ENCODE measurements at places on chromosomes 4 and X. TPM values are rescaled to one million over a fixed set of nuclear protein-coding genes. Genes with fewer than 3 reads are reported as not detected.

Gene UCHL1
- total RNA-seq = 407 TPM

Gene ADH1B
- total RNA-seq = not detected

Gene C4orf51
- total RNA-seq = 0.07 TPM

Gene EBP
- 142 TPM for total RNA-seq

Gene TRIM61
- not detected for total RNA-seq

Gene EGFL6
- total RNA-seq = not detected

Gene GRPEL1
- 55.4 TPM for total RNA-seq

Gene GSPT2
- total RNA-seq = 6.5 TPM

Gene NAP1L3
- 0.11 TPM for total RNA-seq

Gene USP51
- 1.1 TPM for total RNA-seq

Gene SUPT20HL1
- total RNA-seq = not detected

Gene CDKL2
- 0.13 TPM for total RNA-seq

Gene MPP1
- total RNA-seq = 31.2 TPM

Gene GAGE12F
- not detected for total RNA-seq

Gene KLKB1
- total RNA-seq = not detected

Gene PLAC1
- 0.20 TPM for total RNA-seq

Gene USP53
- 73.1 TPM for total RNA-seq

Gene DMRTC1B
- total RNA-seq = not detected

Gene IL13RA1
- total RNA-seq = 47.9 TPM

Gene IRS4
- not detected for total RNA-seq

Gene COL25A1
- total RNA-seq = 0.14 TPM

Gene P2RY10
- not detected for total RNA-seq

Gene PAGE5
- not detected for total RNA-seq

Gene ZDHHC15
- 0.13 TPM for total RNA-seq

Gene GPC3
- not detected for total RNA-seq

Gene VCX
- total RNA-seq = not detected

Gene SLC7A11
- total RNA-seq = 91.2 TPM

Gene WAS
- not detected for total RNA-seq

Gene SPATA4
- total RNA-seq = not detected

Gene MAP9
- total RNA-seq = 0.04 TPM

Gene C4orf17
- total RNA-seq = not detected

Gene GABRG1
- total RNA-seq = not detected

Gene RUFY3
- 30.0 TPM for total RNA-seq

Gene TBC1D9
- total RNA-seq = 75.9 TPM

Gene PCDH10
- total RNA-seq = 14.8 TPM

Gene SSX1
- total RNA-seq = not detected

Gene TMEM156
- 0.92 TPM for total RNA-seq
